Left ventricle myocardium inferior (tissue), 1 donor: ENCODE measurements at places on chromosomes 5 and 9. TPM values are rescaled to one million over a fixed set of nuclear protein-coding genes. Genes with fewer than 3 reads are reported as not detected.

Gene FOXE1
- not detected for total RNA-seq

Gene RNF20
- total RNA-seq = 55.4 TPM

GRCh38 chr5:178350361-178351220 is 118.0 kb upstream of the PHYKPL start:
- DNase-seq = no peak

- no peak for DNase-seq
Measured at GRCh38 chr9:99187311-99187710, 34.4 kb downstream of the ALG2 start.

- no peak for DNase-seq
Measured at GRCh38 chr5:84696651-84697050, 312.0 kb upstream of the EDIL3 start.
